ENCODE measurements at places on chromosomes 4 and X.

DNA sequence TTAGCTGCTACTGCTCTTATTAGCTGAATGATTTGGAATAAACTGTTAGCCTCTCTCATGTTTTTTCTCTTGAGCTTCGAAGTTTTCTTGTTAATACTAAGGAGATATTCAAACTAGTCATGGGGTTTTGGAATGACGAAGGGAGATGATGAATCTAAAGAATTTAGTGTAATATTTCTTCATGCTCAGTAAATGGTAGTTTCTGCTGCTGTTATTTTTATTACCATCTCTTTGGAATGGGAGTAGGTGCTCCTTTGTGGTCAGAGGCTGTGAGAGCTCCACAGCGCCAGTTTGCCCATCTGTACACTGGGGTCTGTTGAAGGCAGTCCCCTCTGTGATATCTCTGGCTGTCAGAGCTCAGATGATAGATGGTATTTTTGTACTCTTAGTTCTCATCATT, 33.7 kb downstream of the HTT start:
- H3K27ac ChIP-seq, result peak overlapping the region; percentile 20
- no peak for DNase-seq
- H3K36me3 ChIP-seq, result peaks cover 38% of the 10 kb centered on the region
- peaks cover 12% of the 10 kb centered on the region for H3K4me1 ChIP-seq

GRCh38 chr4:42306221-42307109, 90.8 kb upstream of the SHISA3 start:
- H3K27ac ChIP-seq, result no peak overlapping the region
- H3K36me3 ChIP-seq, result no peaks in the 10 kb centered on the region
- H3K4me1 ChIP-seq, result no peaks in the 10 kb centered on the region
- no peak overlapping the region for H3K4me3 ChIP-seq
- peaks cover 10% of the 10 kb centered on the region for H3K27me3 ChIP-seq

DNA sequence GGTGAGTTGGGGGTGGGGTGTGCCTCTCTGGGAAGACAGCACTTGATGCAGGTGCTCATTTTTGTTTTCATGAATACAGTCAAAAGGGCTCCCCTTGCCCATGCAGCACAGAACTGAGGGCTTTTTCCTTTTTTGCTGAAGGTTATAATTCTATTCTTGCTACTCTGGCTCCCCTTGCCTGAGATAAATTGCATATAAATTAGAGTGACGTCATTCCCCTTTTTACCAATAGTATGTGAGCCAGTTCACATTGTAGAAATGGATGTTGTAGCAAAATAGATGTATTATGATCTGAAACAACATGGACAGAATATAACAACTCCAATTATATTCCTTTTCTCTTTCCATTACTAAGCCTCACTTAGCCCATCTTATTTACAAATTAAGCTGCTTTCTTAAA, 28.4 kb downstream of the CXorf58 start:
- H3K36me3 ChIP-seq, result no peaks in the 10 kb centered on the region
- no peaks in the 10 kb centered on the region for H3K27me3 ChIP-seq
- H3K4me3 ChIP-seq, result no peak overlapping the region
- H3K27ac ChIP-seq, result no peak overlapping the region

DNA sequence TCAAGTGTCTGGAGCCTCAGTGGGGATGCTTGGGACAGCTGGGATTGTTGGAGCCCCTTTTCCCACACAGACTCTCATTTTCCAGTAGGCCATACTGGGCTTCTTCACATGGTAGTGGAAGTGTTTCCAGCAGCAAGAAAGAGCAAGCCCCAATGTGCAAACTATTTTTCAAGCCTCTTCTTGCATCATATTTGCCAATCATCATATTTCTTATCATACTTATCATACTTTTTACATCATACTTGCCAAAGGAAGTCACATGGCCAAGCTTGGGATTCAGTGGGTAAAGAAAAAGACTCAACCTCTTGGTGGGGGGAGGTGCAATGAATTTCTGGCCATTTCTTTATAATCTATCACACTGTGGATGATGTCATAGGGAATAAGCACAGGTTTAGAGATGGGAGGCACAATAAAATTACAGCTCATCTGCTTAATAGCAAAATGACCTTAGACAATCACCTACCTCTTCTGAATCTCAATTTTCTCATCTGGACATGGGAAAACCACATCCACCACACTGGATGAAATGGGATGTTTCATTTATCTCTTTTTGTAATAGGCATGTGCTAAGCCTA, 174.2 kb downstream of the MID1IP1 start:
- no peaks in the 10 kb centered on the region for H3K4me1 ChIP-seq
- no peak overlapping the region for H3K4me3 ChIP-seq
- no peak overlapping the region for H3K27ac ChIP-seq
- no peaks in the 10 kb centered on the region for H3K36me3 ChIP-seq
- no peak for DNase-seq

- no peak overlapping the region for H3K27ac ChIP-seq
- H3K4me3 ChIP-seq, result no peak overlapping the region
- no peaks in the 10 kb centered on the region for H3K4me1 ChIP-seq
- no peaks in the 10 kb centered on the region for H3K27me3 ChIP-seq
- no peak for DNase-seq
- H3K36me3 ChIP-seq, result no peaks in the 10 kb centered on the region
These were observed 332.2 kb downstream of the DHX15 start for GRCh38 chr4:24252121-24252520.

Data from memory B cell (primary cell).